ENCODE measurements at places on chromosomes 1 and 21.

GRCh38 chr1:185813401-185813979, 79.3 kb downstream of the HMCN1 start:
- no peak for DNase-seq

DNA sequence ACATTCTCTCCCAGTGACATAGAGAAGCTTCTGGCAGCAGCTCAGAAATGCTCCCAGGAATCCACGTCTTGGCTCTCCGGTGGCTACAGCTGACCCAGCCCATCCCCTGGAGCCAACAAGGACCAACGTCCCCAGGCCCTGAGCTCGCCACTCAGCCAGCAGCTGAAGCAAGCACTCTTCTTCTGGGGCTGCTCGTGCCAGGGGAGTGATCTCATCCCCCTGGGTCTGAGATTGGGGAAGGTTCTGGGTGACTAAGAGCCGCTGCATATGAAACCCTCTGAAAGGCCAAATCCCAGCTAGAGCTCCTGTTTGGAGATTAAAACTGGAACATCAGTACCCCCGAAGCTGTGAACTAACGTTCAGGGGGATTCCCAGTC, 487.9 kb downstream of the NPHP4 start:
- DNase-seq = no peak

- peak; percentile 39 for DNase-seq
These were observed 3.5 kb downstream of the EXOC8 start for GRCh38 chr1:231334079-231334666.

- no peak for DNase-seq
These were observed 125.9 kb upstream of the EDN2 start for GRCh38 chr1:41610361-41610760.

- DNase-seq = no peak
These were observed 56.0 kb upstream of the NBPF3 start for GRCh38 chr1:21383785-21384401.

DNA sequence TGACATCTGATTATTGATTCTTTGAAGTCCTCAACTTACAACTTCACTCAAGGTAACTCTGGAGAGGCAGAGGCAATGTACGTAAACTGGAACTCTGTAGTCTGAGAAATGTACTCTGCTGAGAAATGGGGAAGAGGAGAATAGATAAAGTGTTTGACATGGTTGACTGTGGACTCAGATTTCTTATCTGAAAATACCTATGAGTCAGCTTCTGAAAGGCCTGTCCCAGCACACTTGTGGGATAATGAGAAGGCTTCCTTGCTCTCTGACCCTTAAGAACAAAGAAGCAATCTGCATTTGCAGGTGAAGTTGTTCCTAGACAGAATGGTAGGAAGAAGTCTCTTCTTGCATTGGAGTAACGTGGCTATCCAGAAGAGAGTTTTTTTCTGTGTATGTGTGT, 1573.5 kb downstream of the BRINP3 start:
- DNase-seq = no peak

DNA sequence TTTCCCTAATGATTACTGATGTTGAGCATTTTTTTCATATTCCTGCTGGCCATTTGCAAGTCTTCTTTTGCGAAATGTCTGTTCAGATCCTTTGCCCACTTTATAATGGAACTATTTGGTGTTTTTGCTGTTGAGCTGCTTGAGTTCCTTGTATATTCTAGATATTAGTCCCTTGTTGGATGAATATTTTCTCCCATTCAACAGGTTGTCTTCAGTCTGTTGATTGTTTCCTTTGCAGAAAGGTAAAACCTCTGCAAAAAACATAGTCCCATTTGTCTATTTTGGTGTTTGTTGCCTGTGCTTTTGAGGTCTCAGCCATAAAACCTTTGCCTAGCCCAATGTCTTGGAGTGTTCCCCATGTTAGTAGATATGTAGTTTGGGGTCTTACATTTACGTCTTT, 78.0 kb upstream of the GUCA2B start:
- DNase-seq = no peak

DNA sequence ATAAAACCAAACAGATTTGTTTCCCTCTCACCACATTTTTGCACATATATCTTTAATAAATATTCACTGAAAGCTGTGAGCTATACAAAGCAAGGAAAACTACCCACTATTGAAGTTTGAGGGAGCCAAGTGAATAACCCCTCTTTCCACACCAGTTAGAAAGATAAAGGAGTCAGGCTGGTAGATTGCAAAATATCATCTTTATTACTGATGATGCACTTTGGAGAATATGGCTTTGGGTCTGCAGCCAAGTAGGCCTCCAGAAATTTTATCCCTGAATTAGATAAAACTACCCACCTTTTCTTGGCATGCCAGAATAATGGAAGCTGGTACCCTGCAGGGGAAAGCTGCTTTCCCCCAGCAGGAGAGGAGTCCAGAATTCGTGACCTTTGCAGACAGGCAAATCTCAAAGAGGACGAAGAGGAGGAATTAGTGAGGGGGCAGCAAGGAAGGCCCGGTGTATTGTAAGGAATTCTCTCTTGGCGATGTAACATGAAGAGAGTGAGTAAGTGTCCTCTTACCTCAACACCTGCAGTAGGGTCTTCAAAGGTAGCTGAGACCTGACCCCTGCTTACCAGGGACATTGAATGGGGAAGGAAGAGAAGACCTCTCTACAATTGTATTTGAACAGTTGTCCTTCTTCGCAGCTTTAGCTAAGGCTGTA, 84.7 kb downstream of the LRRC8D start:
- no peak for DNase-seq

GRCh38 chr1:172001288-172001687, 160.0 kb downstream of the DNM3 start:
- DNase-seq = no peak

- DNase-seq = no peak
These were observed 1245.1 kb upstream of the ADGRL4 start for GRCh38 chr1:80251591-80251990.

- no peak for DNase-seq
These were observed 485.7 kb downstream of the NUF2 start for GRCh38 chr1:163807331-163808049.

- DNase-seq = peak; percentile 23
These were observed 158.1 kb downstream of the RUNX1 start for GRCh38 chr21:34890724-34891612.

- no peak for DNase-seq
These were observed 115.6 kb upstream of the KIF26B start for GRCh38 chr1:245039196-245039595.

- no peak for DNase-seq
These were observed 28.4 kb downstream of the POFUT2 start for GRCh38 chr21:45259206-45259840.

DNA sequence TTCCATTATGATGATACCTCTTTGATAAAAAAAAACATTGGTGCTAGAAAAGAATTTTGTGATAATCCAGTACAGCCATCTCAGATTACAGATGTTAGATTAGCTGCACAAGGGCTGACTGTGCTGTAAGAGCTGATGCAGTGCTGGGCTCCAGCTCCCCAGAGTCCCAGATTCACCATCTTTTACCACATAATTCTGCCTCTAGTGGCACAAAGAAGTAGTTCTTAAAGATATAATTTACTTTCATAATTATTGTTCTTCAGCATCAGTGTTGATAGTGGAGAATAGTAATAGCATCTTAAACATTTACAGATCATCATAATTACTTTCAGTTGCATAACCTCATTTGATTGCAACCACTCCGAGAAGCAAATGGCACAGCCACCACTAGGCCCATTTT, 262.1 kb downstream of the BRINP2 start:
- DNase-seq = no peak

DNA sequence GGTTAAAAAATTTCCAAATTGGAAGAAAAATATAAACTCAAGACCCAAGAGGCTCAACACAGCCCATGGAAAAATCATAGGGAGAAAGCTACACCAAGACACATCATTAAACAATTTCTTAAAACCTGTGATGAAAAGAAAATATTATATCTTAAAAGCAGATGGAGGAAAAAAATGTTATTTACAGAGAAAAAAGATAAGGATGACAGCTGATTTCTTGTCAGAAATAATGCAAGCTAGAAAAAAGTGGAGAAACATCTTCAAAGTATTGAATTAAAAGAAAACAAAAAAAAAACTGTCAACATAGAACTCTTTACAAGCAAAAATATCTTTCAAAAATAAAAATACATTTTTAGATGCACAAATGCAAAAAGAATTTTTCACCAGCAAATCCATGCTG, 930.5 kb downstream of the ADGRL2 start:
- DNase-seq = no peak

DNA sequence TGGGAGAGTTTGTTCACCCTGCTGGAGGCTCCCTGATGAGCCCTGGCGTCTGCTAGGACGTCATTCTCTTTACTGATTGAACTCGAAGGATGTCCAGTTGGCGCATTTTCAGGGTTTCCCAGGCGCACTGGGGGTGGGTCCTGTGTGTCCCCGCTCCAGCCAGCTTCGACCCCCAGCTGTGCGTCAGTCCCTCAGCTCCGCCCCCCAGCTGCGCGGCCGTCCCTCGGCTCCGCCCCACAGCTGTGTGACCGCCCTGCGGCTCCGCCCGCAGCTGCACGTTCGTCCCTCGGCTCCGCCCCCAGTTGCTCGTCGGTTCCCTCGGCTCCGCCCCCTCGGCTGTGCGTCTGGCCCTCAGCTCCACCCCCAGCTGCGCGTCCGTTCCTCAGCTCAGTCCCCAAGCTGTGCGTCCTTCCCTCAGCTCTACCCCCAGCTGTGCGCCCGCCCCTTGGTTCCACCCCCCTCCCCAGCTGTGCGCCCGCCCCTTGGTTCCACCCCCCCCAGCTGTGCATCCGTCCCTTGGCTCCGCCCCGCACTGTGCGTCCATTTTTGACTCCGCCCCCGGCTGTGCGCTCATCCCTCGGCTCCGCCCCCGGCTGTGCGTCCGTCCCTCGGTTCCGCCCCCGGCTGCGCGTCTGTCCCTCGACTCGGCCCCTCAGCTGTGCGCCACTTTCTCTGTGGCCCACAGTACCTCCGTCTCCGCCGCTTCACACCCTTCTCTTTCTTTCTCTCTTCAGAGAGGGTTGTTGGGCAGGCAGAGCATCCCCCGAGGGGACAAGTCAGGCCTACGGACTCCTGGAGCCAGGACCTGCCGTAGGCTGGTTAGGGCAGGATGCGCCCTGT, 61.3 kb downstream of the FAAP20 start:
- peak; percentile 98 for DNase-seq

DNA sequence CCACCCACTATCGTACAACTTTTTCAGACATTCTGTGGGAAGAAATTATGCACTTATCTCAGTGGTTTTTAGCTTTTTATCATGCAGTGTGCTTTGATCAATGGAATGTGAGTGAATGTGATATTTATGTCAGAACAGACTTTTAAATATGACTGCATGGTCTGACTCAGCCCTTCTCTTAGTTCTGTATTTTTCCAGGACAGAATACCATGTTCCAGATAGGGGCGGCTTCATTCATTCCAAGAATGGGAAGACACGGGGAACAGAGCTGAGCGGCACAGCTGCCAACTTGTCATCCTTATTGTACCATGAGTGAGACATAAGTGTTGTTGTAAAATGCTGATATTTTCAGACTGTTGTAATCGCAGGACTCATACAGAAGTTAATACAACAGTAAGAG, 214.6 kb upstream of the NCAM2 start:
- DNase-seq = no peak

- no peak for DNase-seq
These were observed 1569.0 kb upstream of the B3GALT2 start for GRCh38 chr1:194755241-194755994.

DNA sequence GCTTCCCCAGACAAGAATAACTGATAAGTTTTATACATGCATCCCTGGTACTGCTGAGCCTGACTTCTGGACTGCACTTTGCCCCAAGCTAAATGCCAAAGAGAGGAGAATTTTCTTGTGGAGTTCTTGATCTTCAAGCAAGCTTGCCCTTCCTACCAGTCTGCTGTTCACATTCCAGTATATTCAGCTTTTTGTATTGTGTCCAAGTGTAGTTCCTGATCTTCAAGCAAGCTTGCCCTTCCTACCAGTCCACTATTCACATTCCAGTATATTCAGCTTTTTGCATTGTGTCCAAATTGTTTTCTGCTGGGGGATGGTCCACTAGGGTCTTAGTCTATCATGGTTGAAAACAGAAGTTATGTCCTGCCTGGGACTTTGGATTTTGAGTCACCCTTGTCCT, 894 bp upstream of the TSEN15 start:
- no peak for DNase-seq

GRCh38 chr1:182587093-182587492, 2.0 kb downstream of the RNASEL start:
- no peak for DNase-seq

- DNase-seq = no peak
These were observed 68.3 kb upstream of the RC3H1 start for GRCh38 chr1:174090471-174090870.

DNA sequence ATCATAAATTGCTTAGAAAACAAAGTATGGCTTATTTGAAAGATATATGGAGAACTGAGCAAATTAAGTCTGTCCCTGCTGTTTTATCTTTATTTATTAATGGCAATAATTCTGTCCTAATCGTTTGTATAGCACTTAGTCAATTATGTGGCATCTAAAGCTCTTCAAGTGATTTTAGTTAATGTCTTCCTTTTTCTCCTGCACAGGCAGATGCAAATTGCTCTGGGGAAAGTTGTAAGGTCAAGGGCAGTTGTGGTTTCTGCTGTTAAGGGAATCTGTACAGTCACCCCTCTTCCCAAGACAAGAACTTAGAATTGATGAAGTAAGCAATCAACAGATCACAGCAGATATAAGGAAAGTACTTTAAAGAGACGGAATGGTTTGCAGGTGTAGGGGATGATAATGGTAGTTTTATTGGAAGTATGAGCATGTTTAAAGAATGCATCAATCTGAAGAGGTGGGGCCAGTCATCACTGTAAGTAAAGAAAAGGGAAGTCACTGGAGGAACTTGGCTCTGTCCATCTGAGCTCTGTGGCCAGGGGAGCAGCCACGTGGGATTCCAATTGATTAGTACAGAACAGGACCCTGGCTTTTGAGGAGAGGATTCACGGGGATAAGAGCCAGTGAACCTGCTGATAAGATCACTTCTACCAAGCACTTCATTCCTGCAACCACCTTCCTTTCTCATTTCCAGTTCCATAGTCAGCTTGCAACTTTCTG, 116.0 kb upstream of the KCNJ6 start:
- no peak for DNase-seq

DNA sequence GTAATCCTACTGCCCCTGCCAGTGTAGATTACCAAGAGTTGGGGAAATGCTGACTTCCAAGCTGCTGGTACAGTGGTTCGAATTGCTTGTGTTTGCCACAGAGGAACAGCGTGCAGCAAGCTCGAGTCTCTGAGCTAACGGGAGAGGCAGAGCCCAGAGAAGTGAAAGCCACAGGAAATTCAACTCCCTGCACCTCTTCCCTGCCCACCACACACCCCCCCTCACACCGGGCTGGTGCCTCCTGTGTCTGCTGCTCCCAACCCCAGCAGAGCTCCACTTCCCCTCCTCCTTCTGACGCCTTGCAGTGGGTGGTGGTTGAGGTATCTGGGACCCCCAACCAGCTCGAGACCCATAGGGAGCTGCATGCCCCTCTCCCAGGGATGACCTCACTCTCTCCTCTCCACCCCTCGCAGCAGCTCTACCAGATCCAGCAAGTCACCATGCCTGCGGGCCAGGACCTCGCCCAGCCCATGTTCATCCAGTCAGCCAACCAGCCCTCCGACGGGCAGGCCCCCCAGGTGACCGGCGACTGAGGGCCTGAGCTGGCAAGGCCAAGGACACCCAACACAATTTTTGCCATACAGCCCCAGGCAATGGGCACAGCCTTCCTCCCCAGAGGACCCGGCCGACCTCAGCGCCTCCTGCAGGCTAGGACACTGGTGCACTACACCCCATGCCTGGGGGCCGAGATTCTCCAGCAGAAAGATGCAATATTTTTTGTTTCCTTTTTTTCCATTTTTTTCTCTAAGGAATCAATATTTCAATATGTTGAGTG, 13.1 kb upstream of the KCNQ4 start:
- DNase-seq = no peak

All from GM13976 (cell line).